ENCODE measurements at places on chromosomes 11 and 22.

DNA sequence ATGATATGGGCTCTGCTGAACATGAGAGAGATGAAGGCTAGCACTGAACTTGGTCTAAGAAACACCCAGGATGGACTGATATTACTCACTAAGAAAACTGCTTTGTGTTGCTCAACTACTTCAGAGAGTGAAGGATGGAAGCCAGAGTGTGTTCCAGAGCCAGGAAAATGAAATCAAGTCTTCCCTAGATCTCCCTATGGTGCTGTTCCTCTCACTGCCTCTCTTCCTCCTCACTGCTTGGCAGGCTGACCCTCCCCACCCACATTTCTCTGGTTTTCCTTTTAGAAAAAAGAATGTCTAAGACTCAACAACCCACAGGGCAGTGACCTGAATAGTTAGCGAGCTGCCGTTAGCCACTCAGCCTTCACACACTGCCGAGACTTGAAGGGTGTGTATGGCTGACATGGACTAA, 65.6 kb downstream of the CCDC81 start:
- DNase-seq: no peak

GRCh38 chr11:83845797-83846196, 559.6 kb upstream of the CCDC90B start:
- no peak for DNase-seq

GRCh38 chr11:126153972-126154371, 57.5 kb downstream of the RPUSD4 start:
- no peak for DNase-seq

DNA sequence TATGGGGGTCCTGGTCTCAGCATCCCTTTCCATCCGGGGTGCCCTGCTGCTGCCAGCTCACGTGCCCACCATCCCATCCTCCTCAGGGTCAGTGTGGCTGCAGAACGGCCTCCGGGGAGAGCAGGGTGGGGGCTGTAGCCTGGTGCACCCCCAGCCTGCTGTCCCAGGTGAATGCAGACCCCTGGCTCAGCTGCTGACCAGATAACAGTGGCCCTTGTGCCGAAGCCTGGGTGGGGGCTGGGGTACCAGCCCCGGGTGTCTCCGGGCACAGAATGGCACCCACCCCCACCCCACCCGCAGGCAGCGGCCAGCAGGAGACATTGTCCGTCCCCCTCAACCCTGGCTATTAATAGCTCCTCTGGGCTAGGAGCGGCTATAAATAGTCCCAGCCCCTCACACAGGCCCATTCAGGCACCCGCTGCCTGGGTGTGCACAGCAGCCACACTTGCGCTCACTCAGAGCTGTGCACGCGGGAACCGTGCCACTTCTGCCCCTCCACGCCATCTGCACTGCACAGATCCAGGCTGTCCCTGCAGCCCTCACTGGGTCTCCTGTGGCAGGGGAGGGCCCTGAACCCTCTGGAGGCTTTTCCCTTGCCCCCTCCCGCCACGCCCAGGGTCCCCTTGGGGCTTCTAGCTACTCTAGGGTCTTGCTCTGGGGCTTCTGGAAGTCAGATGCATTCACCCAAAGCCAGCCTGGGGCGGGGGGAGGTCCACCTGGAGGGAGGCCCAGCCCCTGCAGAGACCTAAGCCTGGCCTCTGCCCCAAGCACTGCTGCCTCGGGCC, 18.7 kb downstream of the CRELD2 start:
- DNase-seq: no peak

- no peak for DNase-seq
Observed at GRCh38 chr11:91086028-91086427, 863.2 kb upstream of the CHORDC1 start.

- no peak for DNase-seq
Observed at GRCh38 chr11:11318961-11319360, 34.1 kb downstream of the CSNK2A3 start.

GRCh38 chr11:132035766-132036165, 665.4 kb downstream of the NTM start:
- no peak for DNase-seq

DNA sequence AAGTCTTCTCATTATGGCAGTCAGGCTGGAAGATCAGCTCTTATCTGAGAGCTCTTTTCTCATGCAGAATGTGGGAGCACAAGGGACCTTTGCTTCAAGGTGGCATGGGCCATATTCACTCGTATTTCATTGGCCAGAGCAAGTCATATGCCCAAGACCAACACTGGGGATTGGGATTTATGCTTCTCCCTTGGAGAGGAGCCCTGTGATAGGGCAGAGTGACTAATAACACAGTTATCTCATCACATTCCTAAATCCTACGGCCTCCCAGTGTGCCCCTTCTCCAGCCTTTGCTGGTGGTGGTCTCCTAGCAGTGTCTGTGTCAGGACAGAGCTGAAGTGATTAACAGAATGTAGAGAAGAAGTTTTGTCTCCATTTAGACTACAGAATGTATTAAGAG, 48.6 kb downstream of the SYT9 start:
- DNase-seq: no peak

DNA sequence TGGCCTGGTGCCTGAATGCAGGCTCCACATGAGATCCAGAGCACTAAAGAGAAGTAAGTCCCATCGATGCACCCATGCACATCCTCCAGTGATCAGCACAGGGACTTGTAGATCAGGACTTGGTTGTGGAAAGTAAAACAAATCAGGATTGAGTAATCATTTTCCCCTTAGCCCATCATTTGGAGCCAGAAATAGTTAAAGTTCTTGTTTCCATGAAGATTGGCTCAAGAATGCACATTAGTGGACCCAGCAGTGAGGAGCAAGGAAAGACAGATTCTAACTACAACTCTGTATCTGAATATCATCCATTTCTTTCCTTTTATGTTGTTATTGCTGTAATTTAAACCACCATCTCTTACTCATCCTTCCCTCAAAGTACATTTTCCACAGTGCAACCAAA, 19.1 kb downstream of the CCDC83 start:
- DNase-seq: no peak

DNA sequence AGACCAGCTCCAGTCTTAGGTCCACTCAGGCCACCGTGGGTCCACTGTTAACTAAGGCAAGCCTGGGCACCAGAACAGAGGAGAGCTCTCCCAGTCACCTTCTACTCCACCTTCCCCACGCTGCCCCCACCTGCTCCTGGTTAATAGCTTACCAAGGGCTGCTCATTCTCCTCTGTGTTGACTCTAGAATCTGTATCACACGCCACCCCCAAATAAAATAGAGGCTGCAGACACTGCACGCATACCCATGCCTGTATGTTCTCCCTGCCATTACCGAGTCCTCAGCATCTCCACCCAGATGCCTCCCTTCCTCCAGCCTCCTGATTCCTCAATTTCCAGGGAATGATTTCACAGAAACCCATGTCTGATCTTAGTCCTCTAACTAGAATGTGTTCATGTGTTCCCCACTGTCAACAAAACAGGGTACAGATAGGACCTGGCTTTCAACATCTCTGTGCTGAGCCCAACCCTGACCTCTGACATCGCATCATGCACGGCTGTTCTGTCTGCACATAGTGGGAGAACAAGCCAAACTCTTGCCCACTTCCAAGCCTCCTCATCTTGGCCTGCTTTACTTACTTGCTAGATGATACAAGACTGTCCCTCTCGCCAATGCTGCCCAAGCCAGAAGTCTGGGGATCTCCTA, 49.8 kb downstream of the SMCO4 start:
- no peak for DNase-seq

DNA sequence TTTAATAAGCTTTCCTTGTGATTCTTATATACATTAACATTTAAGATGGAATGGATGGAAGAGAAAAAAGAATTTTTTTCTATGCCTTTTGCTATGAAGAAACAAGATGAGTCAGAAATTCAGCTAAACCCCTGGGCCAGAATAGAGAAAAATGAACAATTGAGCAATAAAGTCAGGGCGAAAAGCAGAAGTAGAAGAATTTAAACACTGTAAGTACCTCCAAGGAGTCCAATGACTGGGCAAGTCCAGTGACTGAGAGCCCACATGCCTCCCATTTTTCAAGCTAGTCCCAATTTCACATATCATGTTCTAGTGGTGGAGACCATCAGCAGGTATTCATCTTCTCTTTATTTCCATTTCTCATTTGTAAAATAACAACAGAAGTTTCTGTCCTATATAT, 18.6 kb upstream of the APLP2 start:
- DNase-seq: no peak

DNA sequence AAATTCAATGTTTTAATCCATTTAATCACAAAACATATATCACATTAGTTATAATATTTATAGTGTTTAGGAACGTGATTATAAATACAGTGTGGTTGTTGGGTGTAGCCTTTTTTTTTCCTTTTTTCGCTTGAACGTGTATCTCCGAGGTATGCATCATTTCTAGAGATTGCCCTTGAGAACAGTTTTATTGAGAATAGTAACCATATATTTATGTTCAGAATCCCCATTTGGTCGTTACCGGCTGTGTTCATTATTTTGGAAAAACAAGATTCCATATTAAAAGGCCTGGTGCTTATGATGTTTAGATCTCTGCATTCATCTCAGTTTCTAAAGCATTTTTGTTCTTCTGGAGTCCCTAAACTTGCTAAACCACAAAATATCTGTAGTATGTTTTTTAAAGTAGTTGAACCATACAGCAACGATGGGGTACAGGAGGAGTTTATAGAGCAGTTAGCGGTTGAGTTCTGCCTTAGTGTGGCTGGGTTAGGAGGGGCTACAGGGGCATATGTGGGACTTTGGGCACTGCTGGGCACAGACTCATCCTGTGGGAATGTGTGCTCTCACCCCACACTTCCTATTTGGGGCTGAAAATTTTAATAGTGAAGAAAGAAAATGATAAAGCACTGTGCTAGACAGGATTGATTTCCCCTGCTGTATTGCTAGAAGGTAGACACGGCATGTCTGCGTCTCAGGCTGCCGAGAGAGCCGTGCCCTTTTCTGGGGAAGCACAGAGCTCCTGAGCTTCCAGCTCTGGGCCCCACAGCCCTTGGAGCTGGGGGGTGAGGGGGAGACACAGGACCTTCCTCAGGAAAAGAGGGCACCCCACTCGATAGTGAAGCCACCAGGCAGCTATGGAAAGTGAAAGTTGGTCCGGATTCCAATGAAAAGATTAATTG, 81.5 kb upstream of the PPARA start:
- DNase-seq: no peak

GRCh38 chr11:108703916-108704315, 39.0 kb downstream of the DDX10 start:
- DNase-seq: no peak

DNA sequence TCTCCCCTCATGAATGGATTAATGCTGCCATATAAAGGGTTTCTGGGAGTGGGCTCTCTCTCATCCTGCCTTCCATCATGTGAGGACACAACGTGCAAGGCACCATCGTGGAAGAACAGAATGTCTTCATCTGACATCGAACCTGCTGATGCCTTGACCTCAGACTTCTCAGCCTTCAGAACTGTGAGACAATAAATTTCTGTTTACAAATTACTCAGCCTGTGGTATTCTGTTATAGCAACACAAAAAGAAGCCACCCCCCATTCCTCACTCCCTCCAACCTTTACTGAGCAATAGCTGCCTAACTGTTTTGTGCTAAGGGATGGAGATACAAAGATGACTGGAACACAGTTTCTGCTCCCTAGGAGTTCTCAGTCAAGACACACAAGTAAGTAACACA, 106.1 kb upstream of the PLET1 start:
- no peak for DNase-seq

- peak; percentile 68 for DNase-seq
Observed at GRCh38 chr11:820655-821511, 2.2 kb downstream of the PNPLA2 start.

GRCh38 chr11:86513746-86514373, 139.2 kb downstream of the CCDC81 start:
- DNase-seq: no peak

GRCh38 chr11:3939651-3940190, 84.3 kb downstream of the STIM1 start:
- DNase-seq: no peak

DNA sequence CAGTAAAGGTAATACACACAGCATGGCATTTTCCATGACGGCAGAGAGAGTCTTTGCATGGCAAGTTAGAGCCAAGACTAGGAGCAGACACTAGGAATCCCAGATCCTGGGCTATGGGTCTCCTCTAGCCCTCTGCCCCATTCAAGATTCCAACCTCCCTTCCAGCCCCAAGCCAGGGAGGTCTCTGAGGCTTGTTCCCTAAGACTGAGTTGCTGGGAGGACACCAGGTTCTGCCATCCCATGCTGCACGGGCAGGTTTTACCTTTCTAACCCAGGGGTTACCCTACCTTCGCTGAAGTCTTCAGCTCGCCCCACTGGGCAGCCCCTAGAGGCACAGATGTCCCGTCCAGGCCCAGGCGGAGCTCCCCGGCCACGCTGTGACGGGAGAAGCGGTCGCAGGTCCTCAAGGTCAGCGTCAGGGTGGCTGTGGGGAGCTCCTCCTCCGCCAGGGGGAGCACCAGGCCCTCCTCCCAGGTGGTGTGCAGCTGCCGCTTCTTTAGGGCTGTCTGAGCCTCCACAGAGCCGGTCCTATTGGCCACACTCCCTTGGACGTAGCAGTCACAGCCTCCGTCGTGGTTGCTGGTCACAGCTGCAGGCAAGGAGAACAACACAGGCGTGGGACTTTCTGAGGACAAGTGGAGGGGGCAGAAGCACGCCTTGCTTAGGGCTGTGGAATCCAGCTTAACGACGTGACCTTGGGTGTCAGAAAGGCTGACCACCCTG, 33.8 kb downstream of the SYT13 start:
- peak; percentile 45 for DNase-seq

GRCh38 chr11:96156379-96156722, 186.6 kb downstream of the MAML2 start:
- no peak for DNase-seq

GRCh38 chr11:71228961-71229360, 23.4 kb downstream of the SHANK2 start:
- no peak for DNase-seq

GRCh38 chr22:46801826-46802607, 39.6 kb downstream of the TBC1D22A start:
- DNase-seq: no peak

GRCh38 chr11:57162179-57162898, 19.4 kb upstream of the LRRC55 start:
- no peak for DNase-seq

- peak; percentile 64 for DNase-seq
Observed at GRCh38 chr11:109547356-109548027, 125.5 kb downstream of the C11orf87 start.

DNA sequence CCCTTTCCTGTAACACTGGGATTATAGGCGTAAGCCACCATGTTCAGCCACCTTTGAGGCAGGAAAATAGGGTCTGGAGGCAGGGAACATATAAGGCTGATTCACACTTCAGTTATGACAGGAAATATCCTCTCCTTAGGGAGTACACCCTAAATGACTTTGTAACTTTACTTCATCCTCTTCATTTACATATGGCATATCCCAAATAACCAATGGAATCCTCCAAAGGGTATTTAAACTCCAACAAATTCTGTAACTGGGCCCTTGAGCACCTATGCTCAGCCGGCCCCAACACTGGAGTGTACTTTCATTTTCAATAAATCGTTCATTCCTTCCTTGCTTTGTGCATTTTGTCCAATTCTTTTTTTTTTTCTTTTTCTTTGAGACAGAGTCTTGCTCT, 1.6 kb upstream of the KAT5 start:
- DNase-seq: no peak
